ENCODE measurements at places on chromosomes 4 and X. TPM values are rescaled to one million over a fixed set of nuclear protein-coding genes. Genes with fewer than 3 reads are reported as not detected.

GRCh38 chr4:36249610-36250009 is 5.3 kb upstream of the ARAP2 start:
- no peak for DNase-seq

GRCh38 chr4:92450694-92451093 is 146.9 kb downstream of the GRID2 start:
- DNase-seq, result no peak

DNA sequence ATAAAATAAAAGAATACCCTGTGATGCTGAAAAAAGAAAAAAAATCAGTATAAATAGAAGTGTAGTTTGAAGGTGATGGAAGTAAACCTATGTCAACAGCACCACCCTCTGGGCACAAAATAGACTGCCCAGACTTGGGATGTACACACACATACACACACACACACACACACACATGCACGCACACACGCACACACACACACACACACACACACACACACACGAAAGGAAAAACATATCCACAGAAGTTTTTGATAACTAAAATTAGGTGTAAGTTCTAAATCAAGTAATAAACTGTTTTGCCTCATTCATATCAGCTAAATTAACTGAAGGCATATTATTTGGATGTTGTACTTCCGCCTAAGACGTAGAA is 40.5 kb downstream of the ANXA5 start:
- DNase-seq, result peak; percentile 69

DNA sequence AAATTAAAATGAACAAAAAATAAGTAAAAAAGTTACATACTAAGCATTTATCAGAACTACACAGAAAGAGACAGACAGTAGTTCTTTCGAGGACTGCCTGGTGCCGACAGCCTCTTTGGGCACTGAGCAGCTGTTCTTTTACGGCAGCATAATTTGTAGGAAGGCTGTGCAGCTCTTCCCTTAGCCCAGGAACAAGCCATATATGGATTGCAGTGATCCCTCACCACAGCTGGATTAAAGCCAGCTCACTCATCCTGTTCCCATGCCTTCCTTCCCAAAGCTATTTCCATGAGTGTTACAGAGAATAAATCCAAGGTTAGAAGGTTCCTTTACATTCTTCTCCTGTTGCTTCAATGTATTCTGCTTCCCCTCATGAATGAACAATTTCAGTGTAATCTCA is 71.7 kb downstream of the DDX60L start:
- DNase-seq, result peak; percentile 94

GRCh38 chr4:104465201-104465600 is 29.5 kb downstream of the CXXC4 start:
- DNase-seq, result no peak

Gene PLAC1
- total RNA-seq, result not detected

Gene PWWP3B
- not detected for total RNA-seq

Gene ARSJ
- 32.2 TPM for total RNA-seq

Gene GPR173
- total RNA-seq, result 2.7 TPM

Gene PITX2
- 5.8 TPM for total RNA-seq
